ENCODE measurements at places on chromosomes 6 and 20.
A peak's percentile ranks its signal among the peaks of the same experiment; 100 is the strongest.

GRCh38 chr6:116459927-116460326 lies 1.2 kb upstream of the CALHM6 start:
- no peak for DNase-seq

DNA sequence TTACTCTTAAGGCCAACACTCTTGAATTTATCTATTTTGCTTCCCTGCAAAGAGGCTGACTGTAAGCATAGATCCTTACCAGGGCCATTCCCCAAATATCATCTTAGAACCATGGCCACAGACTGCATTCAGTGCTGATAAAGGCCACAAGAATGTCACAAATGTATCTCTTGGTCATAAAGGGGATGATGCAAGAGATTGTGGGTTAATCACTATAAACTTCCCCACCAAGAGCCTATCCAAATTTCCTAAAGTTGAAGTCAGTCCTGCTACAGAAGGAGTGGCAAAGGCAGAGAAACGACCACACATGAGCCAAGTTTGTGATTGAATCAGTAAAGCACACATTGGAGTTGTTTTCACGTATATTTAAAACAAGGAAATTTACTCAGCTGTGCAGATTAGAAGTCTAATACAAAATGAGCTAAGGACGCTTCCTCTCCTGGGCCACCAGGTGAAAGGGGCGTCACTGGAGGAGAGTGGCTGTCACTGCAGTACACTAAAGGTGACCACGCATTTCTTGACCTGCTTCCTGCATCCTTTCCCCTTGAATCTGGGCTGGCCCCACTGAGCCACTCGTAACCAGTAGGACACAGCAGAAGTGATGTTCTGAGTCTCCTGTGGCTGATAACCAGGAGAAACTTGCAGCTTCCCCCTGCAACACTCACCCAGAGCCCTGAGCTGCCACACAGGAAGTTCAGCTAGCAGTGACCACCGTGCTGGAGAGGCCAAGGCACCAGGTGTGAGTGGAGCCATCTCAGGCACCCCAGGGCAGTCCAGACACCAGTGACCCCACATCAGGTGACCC lies 181.9 kb downstream of the SYNDIG1 start:
- DNase-seq, result no peak

DNA sequence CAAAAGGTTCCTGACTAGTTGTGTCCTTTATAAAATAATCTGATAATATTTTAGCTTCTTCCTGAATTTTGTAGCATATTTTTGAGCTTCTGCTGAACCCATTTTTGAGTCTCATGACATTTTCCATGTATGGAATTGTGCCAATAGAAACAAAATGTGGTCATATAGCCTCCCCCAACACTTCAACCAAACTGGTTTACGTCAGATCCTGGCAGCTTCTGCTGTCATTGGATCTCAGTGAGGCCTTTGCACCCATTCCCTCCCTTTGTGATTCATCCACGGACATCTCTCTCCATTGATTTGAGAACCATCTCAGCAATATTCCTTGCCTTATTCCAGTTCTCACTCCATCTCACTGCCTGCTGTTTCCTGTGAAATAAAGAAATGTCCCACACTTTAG lies 166.0 kb upstream of the PROKR2 start:
- no peak for DNase-seq

DNA sequence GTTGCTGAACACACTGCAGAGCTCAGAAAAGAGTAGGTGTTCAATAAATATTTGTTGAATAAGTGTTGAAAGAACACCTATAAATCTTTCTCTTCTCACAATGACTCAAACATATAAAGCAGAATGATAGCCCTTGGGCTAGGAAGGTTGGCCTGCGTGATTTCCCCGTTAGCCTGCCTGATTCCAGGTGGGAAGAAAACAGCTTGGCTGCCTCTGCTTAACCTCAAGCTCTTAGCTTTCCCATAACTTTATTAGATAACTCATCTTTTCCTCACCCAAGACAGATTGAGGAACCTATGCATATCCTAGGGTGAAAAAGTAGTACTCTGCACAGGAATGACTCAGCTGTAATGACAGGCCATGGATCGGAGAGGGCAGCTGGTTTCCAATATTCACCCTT lies 300.3 kb upstream of the ID4 start:
- no peak for DNase-seq

- DNase-seq, result no peak
Measured at GRCh38 chr20:40926928-40927327, 101.7 kb upstream of the TOP1 start.

- no peak for DNase-seq
Measured at GRCh38 chr6:133254552-133255228, 13.5 kb downstream of the EYA4 start.

- DNase-seq, result no peak
Measured at GRCh38 chr6:56347526-56347925, 100.1 kb upstream of the COL21A1 start.

DNA sequence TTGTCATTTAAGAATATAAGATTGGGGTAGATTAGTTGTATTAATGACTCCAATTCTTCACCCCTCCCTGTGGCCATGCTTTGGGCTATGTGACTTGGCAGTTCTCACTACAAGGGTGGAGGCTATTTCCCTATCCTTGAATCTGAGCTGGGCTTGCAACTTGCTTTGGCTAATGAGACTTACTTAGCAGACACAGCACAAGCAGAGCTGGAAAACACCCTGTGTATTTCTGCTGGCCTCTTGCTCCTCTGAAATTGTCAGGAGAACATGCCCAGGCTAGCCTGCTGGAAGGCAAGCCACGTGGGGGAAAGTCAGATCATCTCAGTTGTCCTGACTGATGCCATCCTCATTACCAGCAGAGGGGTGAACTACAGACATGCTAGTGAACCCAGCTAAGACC lies 126.5 kb upstream of the HDGFL1 start:
- no peak for DNase-seq

GRCh38 chr20:14582855-14583254 lies 245.4 kb upstream of the FLRT3 start:
- DNase-seq, result no peak

DNA sequence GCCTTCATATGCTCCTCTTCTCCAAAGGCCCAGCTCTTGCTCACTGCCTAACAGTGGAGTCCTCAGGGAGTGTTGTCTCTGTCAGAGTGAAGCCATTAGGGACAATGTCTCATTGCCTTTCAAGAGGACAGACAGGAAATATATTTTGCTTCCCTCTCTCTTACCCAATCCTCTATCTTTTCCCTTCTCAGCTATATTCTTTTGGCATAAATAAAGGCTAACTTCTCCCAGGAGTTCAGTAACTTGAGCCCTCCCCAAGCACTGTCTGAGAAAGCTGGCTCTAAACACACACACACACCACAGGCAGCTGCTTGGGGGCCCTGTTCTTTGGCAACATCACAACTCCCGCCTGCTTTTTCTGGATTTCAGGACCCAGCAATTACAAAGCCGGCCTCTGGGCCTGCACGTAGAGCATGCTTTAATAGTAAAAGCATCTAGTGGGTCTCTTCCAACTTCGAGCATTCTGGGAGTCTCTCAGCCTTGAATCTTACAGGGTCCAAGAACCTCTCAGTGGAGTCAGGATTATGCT lies 34.7 kb upstream of the LAMA4 start:
- DNase-seq, result peak; percentile 28

GRCh38 chr20:24670341-24670872 lies 201.0 kb downstream of the SYNDIG1 start:
- DNase-seq, result no peak

GRCh38 chr20:43331906-43332305 lies 125.8 kb upstream of the SRSF6 start:
- DNase-seq, result no peak

DNA sequence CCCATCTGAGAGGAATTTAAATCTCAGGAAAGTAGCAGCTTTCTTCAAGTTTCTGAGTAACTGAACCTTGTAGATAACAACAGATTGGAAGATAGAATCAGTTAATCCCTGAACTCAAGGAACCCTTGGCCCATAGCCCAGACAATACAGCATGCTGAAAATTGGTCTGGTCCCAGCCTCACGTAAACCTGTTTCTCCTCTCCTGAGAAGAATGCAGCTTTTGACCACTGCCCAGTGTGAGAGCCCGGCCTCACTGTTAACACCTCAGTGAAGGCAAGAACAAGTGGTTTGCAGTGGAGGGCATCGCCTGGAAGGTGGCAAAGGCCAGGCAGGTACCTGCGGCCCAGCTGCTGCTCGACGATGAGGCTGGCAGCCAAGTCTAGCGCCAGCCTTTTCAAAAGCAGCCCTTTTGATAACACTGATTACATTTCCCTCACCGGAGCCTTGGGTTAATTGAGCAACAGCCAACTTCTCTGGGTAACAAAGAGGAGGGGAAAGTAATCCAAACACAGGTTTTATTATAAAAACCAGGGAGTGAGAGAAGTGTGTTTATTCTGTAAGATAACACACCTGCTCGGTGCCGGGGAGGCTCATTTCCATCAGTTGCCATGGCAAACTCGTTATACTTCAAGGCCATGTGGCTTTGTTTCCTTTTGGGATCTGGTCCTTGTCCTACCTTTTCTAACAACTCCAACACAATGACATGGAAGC lies 54.0 kb downstream of the TRAF3IP2 start:
- no peak for DNase-seq

- DNase-seq, result no peak
Measured at GRCh38 chr6:159196430-159196975, 27.3 kb downstream of the FNDC1 start.

GRCh38 chr6:137033828-137034227 lies 10.9 kb downstream of the IL20RA start:
- no peak for DNase-seq

DNA sequence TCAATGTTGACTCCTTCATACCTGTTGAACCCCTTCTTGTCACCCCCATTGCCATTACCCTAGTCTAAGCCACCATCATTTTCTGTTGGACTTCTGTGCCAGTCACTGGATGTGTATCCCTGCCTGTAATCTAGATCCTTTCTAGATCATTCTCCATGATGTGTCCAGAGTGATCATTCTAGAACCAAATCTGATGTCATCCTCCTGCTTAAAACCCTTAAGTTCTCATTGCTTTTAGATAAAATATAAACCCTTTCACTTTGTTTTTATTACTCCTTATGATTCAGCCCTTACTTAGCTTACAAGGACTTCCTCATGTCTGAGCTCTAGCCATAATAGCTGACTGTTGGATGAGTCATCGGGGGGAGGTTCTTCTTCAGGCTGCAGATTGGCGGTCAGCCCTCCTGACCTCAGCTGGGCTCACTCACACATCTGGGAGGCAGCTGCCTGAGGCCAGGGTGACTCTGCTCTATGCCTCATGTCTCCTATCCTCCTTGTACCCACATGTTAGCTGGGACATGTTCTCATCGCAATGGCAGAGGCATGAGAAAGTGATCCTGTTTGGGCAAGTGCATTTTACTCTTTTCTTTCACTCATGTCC lies 287.6 kb downstream of the ESR1 start:
- DNase-seq, result no peak

- DNase-seq, result no peak
Measured at GRCh38 chr6:6351511-6352025, 31.1 kb upstream of the F13A1 start.

- no peak for DNase-seq
Measured at GRCh38 chr20:21208999-21209398, 83.1 kb downstream of the KIZ start.

DNA sequence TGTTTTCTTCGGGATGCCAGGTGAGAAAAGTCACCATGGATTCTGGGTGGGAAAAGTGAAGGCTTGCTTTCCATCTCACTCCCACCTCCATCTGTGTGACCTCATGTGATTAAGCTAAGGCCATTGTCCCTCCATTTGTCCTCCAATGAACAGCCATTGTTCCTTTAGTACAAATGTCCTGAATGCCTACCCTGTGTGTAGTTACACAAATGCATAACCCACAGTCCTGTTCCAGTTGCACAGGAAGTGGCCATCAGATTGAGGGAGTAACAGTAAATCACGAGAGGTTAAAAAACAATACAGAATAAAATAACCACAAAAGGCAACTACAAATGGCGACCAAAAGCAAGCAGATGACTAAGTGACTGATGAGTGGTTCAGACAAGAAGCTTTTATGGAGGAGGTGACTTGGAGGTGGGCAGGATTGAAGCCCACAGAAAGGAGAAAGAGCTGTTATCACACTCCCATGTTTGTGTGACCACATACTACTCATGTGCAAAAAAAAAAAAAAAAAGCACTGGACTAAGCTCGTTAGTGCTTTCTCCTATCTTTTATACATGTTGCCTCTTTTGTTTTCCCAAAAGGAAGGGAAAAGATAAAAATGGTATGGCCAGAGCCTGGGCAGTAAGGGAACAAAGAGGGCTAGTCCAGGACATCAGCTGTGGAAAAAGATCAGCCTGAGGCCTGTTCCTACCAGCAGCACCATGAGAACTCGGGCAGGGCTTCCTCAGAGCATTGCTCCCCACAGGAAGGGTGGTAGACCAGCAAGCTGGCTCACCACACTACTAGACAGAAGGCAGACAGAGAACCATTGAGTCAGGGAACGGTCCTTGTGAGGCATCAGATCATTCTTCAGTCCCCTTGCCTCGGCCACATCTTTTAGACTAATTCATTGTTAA lies 111.0 kb downstream of the TFAP2A start:
- DNase-seq, result no peak

DNA sequence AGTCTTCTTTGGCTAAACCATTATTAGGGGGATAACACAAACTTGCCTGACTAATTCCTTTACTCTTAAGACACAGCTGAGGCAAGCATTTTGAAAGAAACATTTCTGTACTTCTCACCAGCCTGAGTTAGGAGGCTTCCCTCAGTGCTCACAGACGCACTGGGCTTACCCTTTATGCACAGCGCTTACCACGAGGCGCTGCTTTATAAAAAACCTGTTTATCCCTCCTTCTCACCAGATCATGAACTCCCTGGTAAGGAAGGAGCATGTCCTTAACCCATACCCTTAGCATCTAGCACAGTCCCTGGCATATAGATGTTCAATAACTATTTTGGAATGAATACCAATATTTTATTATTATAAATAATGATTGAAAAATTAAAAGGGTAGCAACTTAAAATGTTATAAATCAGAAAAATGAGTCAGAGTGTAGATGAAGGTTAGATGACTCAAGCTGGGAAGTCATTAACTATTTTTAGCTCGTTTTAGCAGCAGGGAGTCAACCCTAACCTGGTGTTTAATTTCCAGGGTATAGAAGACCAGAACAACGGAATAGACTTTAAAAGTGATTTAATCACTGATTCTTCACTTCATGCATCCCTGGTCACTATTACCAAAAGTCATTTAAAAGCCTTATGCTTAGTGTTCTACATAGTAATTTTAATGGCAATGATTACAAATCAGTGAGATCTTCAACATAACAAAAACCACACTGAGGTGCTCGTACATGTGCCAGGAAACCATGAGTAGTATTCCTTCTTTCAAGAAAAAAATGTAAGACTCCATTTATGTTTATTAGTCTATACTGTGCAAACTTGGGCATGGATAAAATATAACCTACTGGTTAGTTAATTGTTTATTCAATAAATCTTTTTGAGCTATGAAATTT lies 4.1 kb upstream of the TPD52L1 start:
- DNase-seq, result no peak

- no peak for DNase-seq
Measured at GRCh38 chr6:137370871-137371633, 123.1 kb downstream of the OLIG3 start.

- DNase-seq, result no peak
Measured at GRCh38 chr6:147942363-147942762, 400.3 kb upstream of the SASH1 start.

GRCh38 chr6:3077430-3077829 lies 9.1 kb downstream of the RIPK1 start:
- no peak for DNase-seq

Measured in glutamatergic neuron (in vitro differentiated cells).